ENCODE measurements at places on chromosomes 2 and 18.
A peak's percentile ranks its signal among the peaks of the same experiment; 100 is the strongest.

DNA sequence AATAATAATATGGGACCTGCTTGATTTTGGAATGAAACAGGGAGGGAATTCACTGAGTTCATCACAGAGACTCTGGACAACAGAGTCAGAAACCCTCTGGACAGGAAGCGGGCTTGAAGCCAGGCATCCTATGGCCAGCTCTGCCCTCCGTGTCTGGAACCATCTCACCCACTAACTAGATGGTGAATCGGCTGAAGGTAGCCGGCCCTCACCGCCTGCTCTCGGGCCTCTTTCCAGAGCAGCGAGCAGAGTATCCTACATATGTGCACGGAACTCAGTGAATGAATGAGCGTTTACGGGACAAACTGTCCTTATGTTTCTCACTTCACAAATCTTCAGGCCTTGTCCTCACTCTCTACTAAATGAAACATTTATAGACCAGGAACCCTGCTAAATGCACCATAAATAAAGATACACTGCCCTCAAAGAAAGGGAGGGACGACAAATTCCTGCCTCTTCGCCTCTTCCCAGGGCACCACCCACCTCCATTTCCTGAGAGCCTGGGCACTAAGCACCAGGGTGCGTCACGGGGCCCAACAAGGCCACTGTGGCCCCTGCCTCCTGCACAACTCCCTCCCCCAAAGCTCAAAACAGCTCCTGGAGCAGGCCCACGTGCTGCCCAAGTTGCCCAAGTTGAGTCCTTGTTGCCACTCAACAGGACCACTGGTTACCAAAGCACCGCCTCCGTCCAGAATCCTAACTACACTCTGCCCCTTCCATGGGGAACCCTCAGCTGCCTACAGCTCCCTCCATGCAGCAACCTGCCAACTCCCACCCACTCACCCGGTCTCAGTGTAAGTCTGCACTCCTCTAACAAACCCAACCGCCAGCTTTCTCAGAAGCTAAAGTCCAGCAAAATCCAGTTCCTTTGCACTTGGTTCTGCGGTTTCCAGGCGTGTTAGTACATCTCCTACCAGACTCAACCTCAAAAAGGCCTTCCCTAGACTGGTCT is 1.7 kb downstream of the TBC1D8 start:
- H3K27me3 ChIP-seq: no peaks in the 10 kb centered on the region
- H3K4me3 ChIP-seq: peak overlapping the region; percentile 76
- H3K4me1 ChIP-seq: peaks cover 15% of the 10 kb centered on the region
- no peaks in the 10 kb centered on the region for H3K36me3 ChIP-seq
- no peak for DNase-seq

DNA sequence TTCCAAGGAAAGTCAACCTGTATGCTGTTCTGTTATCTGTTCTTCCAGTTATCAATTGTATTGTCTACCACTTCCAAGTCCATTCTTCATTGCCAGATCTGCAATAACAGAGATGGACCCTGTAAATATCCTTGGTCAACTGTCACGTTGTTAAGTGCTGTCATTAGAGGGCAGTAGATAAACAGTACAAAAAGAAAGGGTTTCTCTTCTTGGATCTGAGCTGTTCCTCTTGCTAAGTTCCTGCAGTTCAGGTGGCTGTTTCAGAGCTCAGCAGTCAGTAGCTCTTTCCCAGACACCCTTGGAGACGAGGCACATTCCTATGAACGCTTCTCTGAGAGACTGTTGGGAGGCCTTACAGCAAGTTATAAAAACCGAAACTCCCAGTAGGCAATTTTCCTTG is 957.1 kb upstream of the CHAC2 start:
- H3K4me1 ChIP-seq: no peaks in the 10 kb centered on the region
- no peak for DNase-seq
- no peaks in the 10 kb centered on the region for H3K27me3 ChIP-seq

GRCh38 chr2:69077252-69077950 is 64.4 kb downstream of the ANTXR1 start:
- no peaks in the 10 kb centered on the region for H3K36me3 ChIP-seq
- H3K27me3 ChIP-seq: no peaks in the 10 kb centered on the region
- no peak for DNase-seq
- no peak overlapping the region for H3K27ac ChIP-seq

DNA sequence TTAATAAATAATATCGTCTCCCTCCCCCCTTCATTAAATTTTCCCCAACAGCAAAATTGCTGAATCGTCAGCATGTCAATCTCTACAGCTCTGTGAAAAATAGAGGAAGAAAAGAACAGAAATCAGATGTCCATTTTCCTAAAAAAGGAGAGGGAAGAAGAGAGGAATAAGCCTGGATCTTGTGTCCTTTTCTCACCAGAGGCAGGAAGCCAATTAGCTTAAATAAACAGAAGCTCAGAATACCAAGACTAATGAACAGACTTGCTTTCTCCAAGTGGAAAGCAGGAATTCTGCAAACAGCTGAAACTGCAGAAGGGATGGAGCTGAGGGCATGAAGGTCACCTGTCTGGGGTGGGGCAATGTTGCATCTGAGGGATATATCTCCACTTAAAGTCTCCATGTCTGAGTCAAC is 265.7 kb downstream of the CCDC85A start:
- DNase-seq: no peak
- no peak overlapping the region for H3K4me3 ChIP-seq
- H3K36me3 ChIP-seq: no peaks in the 10 kb centered on the region
- H3K27me3 ChIP-seq: no peaks in the 10 kb centered on the region

DNA sequence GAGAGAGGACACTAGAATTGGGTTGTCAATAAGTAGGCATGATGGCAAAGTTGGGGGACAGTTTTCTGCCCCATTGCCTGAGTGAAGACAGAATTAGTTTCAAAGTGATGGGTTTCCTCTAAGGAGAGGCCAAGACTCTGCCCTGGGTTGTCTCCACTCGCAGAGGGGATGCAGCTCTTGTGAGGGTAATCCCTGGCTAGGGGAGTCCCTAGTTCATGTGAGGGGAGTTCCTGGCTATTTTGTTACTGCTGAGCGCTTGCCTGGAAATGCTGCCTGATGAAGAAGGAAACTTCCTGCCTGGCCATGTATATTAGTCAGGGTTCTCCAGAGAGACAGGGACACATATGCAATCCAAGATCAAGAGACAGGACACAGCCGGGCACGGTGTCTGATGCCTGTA is 501.5 kb downstream of the BCL11A start:
- no peaks in the 10 kb centered on the region for H3K27me3 ChIP-seq
- H3K4me1 ChIP-seq: no peaks in the 10 kb centered on the region
- H3K27ac ChIP-seq: no peak overlapping the region
- no peak overlapping the region for H3K4me3 ChIP-seq
- H3K36me3 ChIP-seq: no peaks in the 10 kb centered on the region

DNA sequence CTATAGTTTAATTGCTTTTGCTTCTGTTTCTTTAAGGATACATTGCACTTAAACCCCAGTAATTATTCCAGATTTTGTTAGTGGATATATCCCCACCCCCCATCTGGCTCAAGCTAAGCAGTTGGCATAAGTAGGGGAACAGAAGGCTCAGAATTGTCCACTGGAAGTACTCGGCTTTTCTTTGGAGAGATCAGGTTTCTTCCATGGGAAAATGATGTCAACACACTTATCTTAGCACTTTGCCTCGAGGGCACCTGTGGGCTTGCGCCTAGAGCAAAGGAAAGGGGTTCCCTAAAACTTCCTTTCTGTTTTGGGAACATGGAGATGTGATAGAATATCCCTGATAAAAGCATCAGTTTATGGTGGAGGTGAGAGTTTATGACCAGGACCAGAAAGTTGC is 130.6 kb downstream of the FMNL2 start:
- H3K27me3 ChIP-seq: no peaks in the 10 kb centered on the region
- H3K36me3 ChIP-seq: no peaks in the 10 kb centered on the region
- DNase-seq: no peak
- H3K4me1 ChIP-seq: peaks cover 38% of the 10 kb centered on the region
- no peak overlapping the region for H3K4me3 ChIP-seq

DNA sequence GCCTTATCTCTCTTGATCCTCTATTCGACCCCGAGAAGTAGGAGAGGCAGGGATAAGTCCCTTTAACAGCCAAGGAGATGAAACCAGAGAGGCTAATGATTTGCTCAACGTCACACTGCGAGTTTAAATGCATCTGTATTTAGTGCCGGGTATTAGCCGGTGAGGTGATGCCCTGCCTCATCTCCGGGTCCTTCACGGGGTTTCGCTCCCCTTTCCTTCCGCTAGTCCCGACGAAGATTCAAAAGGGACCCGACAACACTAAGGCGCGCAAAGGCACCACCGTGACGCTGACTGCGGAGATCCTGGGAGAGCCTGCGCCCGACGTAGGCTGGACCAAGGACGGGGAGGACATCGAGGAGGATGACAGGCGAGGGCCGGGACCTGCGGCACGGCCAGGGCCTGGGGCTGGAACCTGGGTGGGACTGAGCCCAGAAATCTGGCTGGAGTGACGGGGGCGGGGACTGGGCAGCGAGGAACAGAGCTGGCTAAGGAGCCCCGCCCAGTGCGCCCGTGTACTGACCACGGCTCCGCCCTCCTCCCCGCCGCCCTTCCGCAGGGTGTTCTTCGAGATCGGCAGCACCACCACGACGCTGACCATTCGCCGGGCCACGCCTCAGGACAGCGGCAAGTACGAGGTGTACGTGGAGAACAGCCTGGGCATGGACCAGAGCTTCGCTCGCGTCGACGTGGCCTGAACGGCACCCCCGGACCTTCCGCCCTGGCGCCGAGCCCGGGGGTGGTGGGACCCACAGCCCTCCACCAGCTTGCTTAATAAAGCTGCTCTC is 1.0 kb upstream of the GMPPA start:
- H3K4me3 ChIP-seq: peak overlapping the region; percentile 87
- no peaks in the 10 kb centered on the region for H3K27me3 ChIP-seq
- peak; percentile 90 for DNase-seq

GRCh38 chr2:44550561-44550960 is 188.8 kb downstream of the CAMKMT start:
- H3K27ac ChIP-seq: no peak overlapping the region
- H3K4me1 ChIP-seq: no peaks in the 10 kb centered on the region
- H3K27me3 ChIP-seq: no peaks in the 10 kb centered on the region
- no peak overlapping the region for H3K4me3 ChIP-seq
- no peak for DNase-seq
- H3K36me3 ChIP-seq: no peaks in the 10 kb centered on the region

- no peaks in the 10 kb centered on the region for H3K4me1 ChIP-seq
- no peak for DNase-seq
- no peak overlapping the region for H3K27ac ChIP-seq
- H3K36me3 ChIP-seq: no peaks in the 10 kb centered on the region
- no peaks in the 10 kb centered on the region for H3K27me3 ChIP-seq
Measured at GRCh38 chr2:172763079-172763478, 27.4 kb downstream of the RAPGEF4 start.

Data from ovary (tissue), 10 donors.